NCI-H1694 (cell line): ENCODE measurements at places on chromosomes 11 and 22.

- DNase-seq: no peak
Observed at GRCh38 chr11:57675176-57675941, 7.4 kb downstream of the ZDHHC5 start.

- no peak for DNase-seq
Observed at GRCh38 chr11:113647856-113648255, 58.3 kb downstream of the TMPRSS5 start.

DNA sequence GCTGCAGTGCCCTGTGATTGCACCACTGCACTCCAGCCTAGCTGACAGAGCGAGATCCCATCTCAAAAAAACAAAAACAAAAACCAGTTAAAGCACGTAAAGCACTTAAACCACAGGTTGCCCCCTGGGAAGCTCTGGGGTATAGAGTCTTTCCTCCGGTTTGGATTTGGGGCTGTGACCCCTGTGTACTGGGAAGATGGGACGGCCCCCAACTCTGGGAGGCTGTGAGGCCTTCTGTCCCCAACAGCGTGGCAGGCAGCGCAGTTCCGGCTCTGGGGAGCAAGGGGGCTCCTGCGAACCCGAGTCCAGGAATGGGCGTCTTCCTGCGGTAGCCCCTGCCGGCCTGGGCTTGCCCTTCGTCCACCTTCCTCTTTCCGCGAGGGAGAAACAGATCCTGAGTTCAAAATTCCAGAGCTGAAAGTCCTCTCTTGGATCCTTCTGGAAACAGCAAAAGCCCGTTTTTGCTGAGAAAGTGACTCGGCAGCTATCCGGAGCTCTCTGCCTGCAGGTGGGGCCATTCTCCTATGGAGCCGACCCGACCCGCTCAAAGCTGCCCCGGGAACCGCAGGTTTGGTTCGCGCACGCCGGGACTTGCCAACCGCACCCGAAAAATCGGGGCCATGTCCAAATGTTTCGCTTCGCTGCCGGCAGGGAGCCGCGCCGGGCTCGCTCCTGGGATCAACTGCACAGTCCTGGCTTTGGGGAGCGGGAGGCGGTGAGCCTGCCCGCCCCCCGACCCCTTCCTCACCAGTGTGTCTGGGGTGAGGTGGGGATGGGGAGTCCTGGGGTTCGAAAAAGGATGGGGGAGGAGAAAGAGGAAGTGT lies 36.3 kb upstream of the POLA2 start:
- peak; percentile 7 for DNase-seq

- DNase-seq: no peak
Observed at GRCh38 chr11:115928811-115929210, 424.6 kb upstream of the CADM1 start.

DNA sequence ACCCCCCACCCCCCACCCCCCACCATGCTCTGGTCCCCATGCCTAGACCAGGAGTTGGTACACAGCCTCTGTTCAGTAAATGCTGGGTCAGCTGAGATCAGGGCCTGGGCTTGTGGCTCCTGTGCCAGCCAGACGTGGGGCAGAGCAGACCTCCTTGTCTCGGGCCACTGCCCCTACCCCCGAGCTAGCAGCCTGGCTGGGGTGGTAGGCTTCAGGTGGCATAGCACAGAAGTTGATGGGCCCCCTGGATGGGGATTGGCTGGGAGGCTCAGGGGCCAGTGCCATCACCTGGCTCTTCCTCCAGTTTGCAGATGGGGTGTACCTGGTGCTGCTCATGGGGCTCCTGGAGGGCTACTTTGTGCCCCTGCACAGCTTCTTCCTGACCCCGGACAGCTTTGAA lies 139.9 kb downstream of the PARVA start:
- DNase-seq: no peak

- no peak for DNase-seq
Observed at GRCh38 chr11:66595245-66595904, 2.4 kb downstream of the CCS start.

GRCh38 chr11:30147293-30147692 lies 83.5 kb upstream of the FSHB start:
- no peak for DNase-seq

- no peak for DNase-seq
Observed at GRCh38 chr22:24510637-24511625, 15.8 kb downstream of the UPB1 start.

DNA sequence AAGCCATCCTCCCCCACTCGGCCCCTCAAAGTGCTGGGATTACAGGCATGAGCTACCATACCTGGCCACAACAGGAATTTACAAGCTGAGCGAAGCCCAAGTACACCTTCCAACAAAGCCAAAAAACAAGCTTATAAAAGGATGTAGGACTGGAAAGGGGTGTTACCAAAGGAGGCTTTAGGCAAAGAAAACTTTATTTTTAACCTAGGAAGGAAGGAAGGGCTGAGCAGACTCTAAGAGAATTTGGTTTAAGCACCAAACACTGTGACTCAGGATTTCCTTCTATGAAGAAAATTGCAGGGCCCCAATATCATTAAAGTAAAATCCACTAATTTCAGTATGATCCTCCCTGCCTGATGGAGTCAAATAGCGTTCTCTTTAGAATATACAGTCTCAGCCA lies 12.1 kb downstream of the DENND5A start:
- DNase-seq: no peak

DNA sequence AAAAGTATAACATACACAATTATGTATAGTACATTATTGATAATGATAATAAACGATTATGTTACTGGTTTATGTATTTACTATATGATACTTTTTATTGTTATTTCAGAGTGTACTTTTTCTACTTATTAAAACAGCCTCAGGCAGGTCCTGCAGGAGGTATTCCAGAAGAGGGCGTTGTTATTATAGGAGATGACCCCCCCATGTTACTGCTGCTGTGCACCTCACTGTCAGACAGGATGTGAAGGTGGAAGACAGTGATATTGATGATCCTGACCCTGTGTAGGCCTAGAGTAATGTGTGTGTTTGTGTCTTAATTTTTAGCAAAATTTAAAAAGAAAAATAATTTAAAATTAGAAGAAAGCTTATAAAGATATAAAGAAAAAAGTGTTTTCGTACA lies 57.6 kb downstream of the REXO2 start:
- DNase-seq: no peak

- DNase-seq: no peak
Observed at GRCh38 chr22:21709688-21710087, 25.9 kb downstream of the YPEL1 start.

- DNase-seq: no peak
Observed at GRCh38 chr11:125062931-125063428, at the start of gene SLC37A2. SLC37A2 (plus strand) TSS chr11:125063305; CDS start chr11:125063368, 63 bp downstream.

DNA sequence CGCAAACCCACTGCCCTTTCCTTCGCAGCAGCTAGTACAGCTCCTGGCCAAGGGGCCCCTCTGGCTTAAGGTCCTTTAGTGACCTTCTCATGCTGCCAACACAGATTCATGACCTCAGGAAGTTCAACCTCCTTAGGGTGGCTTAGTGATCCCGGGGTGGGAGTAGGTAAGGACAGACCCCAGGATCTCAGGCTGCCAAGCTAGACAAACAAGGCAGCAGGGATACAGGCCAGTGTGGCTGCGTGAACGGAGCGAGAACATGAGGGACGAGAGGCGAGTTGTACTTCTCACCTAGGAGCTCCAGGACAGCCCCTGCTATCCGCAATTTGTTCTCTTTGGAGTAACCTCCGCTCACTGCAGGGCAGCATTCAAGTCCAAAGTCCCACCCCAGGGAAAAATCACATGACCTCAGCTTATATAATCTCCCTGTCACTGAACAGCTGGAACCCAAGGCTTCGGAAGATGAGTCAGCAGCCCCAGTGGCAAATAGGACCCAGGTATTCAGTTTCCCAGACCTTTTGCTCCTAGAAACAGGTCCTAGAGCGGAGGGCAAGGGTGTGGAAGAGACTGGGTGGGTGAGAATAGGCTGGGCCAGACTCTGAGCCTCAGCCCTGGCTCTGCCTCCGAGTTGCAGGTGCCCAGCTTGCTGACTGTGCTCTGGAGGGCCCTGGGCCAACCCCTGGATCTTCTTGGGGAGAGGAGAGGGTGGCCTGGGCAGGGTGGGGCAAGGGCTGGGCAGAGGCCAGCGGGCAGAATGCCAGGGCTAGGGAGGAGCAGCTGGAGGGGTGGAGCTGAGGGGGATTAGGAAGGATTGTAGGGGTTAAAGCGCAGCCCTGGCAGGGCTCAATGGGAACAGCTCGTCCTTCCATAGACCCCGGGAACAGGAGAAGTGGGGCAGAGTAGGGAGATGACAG lies 13.1 kb downstream of the USP2 start:
- peak; percentile 52 for DNase-seq

GRCh38 chr11:65448418-65449105 lies 26.0 kb downstream of the NEAT1 start:
- no peak for DNase-seq

DNA sequence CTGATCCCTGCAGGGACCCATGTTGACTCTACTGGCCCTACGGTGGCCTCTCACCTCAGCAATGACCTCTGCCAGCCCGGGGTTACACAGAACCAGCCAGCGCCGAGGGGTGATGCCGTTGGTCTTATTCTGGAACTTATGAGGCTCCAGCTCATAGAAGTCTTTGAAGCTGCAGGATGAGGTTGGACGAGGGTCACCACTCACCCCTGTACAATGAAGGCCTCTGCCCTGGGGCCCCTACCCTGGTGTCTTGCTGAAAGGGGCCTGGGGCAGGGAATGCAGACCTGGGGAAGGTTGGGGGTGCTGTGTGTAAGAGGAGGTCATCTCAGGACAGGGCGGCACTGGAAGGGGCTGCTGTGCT lies 6.8 kb downstream of the PYGM start:
- no peak for DNase-seq

DNA sequence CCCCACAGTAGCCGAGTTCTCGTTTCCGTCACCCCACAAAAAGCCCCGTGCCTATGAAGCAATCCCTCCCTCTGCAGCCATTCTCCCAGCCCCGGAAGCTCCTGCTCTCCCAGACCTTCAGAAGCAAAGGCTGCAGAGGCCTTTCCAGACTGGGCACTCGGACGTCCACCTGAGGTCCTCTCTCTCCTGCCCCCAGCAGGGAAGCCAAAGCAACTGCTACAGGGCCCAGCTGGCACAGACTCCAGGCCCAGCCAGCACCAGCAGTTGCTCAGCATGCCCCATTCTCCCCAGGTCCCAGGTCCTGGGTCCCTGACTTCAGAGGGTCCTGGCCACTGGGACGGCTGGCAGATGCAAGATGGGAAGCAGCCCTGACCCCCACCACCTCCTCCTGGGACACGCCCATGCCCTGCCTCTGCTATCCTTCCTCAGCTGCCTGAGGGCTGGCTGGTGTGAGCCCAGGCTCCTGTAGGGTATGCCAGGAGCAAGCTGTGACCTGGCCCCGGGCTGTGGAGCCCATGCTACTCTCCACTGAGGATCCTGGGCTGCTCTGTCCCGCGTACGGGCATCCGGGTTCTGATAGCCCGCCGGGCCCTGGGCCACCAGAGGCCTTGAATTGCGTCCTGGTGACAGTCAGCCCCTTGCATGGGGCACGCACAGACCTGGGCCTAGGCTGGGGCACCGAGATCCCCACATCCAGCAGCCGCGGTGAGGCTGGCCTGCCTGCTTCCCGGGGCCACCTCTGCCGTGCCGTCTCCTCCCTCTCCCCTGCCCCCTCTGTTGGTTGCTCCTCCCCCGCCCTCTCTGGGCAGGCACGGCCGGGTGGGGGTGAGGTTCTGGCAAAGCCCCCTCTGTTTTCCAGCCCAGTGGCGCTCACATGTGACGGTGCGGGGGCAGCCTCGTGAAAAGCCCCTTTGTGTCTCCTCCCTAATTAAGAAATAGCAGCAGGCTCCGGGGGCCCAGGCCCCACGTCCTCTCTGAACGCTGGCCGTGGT lies 1310.3 kb downstream of the BRD1 start:
- DNase-seq: no peak

GRCh38 chr22:39534591-39535356 lies 2.2 kb upstream of the RPS19BP1 start:
- DNase-seq: peak; percentile 75

DNA sequence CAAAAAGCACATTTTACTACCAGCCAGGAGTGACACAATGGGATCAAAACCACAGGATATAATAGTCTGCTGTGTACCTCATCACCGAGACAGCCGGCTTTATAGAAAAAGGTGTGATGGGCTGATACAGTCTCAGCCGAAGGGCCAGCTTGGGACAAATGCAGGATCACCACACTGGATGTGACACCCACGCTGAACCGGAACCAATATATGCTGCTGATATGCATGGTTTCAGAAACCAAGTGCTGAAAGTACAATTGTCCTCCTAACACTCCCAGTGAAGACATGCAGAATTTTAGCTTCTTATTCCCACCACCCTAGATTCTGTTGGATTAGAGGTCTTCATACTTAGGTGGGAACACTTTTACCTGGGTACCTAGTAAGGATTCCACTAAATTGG lies 97.0 kb upstream of the LDLRAD3 start:
- DNase-seq: no peak

- DNase-seq: no peak
Observed at GRCh38 chr11:127866109-127866508, 721.2 kb downstream of the ETS1 start.

- no peak for DNase-seq
Observed at GRCh38 chr11:34068111-34068510, 16.6 kb downstream of the CAPRIN1 start.

- no peak for DNase-seq
Observed at GRCh38 chr11:1504138-1504537, 17.6 kb upstream of the MOB2 start.

DNA sequence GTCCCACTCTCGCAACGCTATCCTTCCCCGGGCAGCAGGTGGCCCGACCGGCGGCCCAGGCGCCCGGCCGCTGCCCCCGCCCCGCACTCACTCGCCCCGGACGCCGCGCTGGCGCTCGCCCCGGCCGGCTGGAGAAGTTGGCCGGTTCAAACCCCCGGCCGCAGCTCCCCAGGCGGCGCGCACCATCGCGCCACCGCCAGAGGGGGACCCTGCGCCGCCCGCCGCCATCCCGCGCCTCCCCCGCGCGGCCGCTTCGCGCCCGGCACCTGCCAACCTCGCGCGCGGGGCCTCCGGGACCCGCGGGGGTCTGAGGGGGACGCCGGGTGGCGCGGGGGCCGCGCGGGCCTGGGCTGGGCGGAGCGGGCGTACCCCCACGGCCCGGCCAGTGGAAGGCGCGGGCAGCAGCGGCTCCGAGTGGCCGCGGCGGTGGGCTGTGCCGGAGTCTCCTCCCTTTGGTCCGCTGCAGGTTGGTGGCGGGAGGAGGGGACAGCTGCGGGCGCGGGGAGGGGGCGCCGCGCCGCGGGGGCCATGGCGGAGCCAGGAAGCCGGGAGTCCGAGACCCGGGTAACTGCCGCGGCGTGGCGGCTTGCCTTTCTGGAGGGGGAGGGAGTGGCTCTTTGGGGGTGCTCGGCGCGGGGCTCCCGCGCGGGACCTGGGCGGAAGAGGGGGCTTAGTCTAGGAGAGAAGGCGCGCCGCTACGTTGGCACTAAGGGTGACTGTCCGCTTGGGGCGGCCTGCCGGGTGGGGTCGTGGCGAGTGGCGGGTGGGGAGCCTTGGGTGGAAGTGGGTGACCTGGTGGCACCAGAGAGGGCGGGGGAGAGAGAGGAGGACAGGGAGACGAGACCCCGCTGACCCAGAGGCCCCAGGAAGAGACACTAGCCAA lies at the start of the genes MPST and TST:
Gene MPST, plus strand, starts transcription at position 434 of the 883 bp plus-strand sequence. Its CDS starts 95 bp downstream, at position 529.
Gene TST, minus strand, starts transcription at position 139 of the 883 bp plus-strand sequence. CDS start 715 bp downstream, outside the sequence.
- no peak for DNase-seq

GRCh38 chr11:46413760-46414465 lies 22.3 kb upstream of the CHRM4 start:
- DNase-seq: no peak
